ENCODE measurements at places on chromosomes 12 and 14. TPM values are rescaled to one million over a fixed set of nuclear protein-coding genes. Genes with fewer than 3 reads are reported as not detected.

SERPINA1 gene
- total RNA-seq = 9.4 TPM

GUCY2C gene
- total RNA-seq = under 0.01 TPM

ZDHHC22 gene
- total RNA-seq = not detected

ANKLE2 gene
- 45.4 TPM for total RNA-seq

All from thymus (tissue), 14 donors.